ENCODE measurements at places on chromosomes 16 and 17.

DNA sequence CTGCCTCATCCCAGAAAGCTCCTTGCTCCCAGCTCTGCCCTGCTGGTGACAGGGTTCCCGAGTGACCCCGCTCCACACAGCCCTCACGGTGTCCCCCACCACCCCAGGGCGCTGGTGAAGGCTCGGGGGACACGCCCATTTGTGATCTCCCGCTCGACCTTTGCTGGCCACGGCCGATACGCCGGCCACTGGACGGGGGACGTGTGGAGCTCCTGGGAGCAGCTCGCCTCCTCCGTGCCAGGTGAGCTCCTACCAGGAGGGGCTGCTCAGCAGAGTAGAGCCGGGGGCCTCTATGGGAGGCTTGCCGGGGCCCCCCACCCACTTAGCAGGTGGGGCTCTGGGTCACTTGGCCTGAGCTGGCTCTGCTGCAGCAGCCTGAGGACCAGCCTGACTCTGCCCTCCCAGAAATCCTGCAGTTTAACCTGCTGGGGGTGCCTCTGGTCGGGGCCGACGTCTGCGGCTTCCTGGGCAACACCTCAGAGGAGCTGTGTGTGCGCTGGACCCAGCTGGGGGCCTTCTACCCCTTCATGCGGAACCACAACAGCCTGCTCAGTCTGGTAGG lies 11.2 kb downstream of the GAA start:
- no peak for DNase-seq

DNA sequence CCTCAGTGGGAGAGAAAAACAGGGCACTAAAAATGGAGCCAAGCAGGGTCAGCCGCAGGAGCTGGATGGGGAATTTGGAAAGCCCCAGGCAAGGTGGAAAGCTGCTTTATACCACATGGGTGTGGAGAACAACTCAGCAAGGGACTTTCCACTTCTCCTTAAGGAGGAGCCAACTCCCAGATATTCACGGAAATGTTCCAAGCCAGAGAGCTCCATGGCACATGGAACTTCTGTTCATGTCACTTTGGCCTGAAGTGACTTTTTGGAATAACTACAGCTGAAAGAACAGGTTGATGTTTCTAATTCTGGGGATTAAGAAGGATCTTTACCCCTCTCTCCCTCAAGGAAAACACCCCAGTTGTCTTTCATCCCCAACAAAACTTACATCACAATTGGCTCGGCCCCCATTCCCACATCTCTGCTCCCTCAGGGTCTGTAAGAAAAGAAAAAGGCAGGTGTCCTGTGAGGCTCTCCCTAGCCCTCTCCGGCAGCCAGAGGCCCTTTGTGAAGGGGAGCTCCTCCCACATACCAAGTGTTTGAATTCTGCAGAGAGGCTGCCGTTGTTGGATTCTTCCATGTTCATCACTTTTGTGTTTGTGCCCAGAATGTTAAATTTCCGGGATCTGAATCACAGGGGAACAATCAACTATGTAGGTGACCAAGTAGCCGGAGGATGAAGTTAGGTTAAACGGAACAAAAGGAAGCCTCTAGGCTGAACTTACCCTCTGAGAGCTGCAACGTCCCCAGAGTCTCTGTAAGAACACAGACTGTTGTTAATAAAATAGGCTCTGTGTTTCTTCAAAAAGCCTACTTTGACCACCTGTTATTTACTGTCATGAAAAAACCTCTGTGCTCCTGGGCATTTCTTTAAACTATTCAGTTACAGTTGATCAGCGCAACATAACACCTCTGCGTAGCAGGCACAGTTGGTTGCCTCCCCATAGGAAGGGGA lies 41.0 kb downstream of the STAT5A start:
- DNase-seq, result no peak

GRCh38 chr17:17929655-17930380 lies 42.4 kb downstream of the TOM1L2 start:
- no peak for DNase-seq

GRCh38 chr16:4261557-4262172 lies 11.2 kb downstream of the TFAP4 start:
- no peak for DNase-seq

GRCh38 chr16:71727551-71728324 lies 3.2 kb upstream of the PHLPP2 start:
- no peak for DNase-seq

- no peak for DNase-seq
These were observed 18.1 kb upstream of the C16orf87 start for GRCh38 chr16:46848768-46849764.

- DNase-seq, result no peak
These were observed 23.0 kb downstream of the ARHGAP27 start for GRCh38 chr17:45409659-45410076.

- no peak for DNase-seq
These were observed 952.6 kb upstream of the SOX9 start for GRCh38 chr17:71168053-71168741.

- peak; percentile 64 for DNase-seq
These were observed 245.9 kb downstream of the XYLT1 start for GRCh38 chr16:17224879-17225281.

GRCh38 chr16:51450909-51451308 lies 299.8 kb upstream of the SALL1 start:
- DNase-seq, result no peak

GRCh38 chr16:15973421-15973820 lies 24.0 kb downstream of the ABCC1 start:
- DNase-seq, result no peak

DNA sequence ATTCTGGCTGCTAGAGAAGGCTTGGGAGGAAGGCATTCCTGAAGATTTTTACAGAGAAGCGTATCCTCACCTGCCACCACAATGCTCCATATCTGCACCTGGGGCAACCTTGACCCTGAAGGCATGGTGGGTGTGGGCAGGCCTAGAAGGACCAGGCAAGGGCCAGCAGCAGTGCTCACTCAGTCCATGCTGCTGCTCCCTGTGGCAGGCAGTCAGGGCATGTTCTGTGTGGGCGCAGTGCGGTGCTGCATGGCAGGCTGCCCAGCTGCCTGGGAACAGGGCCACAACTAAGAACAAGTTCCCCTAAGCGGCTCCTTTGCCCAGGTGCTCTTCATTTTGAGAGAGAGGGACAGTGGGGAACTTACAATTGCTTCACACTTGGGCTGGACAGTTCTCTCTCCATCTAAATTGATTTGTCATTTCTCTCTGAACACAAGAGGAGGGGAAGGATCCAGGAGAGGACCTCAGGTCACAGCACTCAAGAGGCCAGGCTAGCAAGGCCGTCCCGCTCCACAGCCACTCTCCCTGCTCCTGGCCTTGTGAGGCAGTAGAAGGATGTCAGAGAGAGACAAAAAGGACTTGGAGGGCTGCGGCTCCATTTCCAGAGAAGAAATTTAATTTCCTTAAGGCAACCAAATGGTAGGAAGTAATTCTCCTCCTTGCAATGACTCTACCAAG lies 158.8 kb downstream of the AATF start:
- DNase-seq, result peak; percentile 48

DNA sequence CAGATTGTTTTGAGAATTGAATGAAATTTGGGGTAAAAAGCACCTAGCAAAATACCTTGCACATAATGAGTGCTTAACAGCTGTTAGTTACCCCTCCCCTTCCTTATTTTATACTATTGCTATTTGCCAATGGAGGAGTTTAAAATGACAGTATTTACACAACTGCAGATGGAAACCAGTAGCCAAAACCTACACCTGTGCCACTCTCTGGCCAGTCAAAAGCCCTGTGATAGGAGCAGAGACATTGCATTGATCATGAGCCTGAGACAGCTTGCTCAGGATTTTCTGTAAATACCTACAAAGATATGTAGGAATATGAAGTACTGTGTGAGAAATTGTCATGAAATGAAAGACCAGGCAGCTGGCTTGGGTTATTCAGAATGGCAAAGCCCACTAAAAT lies 115.3 kb upstream of the HLF start:
- DNase-seq, result no peak

- DNase-seq, result peak; percentile 43
These were observed 13.7 kb downstream of the BLMH start for GRCh38 chr17:30278032-30278431.

DNA sequence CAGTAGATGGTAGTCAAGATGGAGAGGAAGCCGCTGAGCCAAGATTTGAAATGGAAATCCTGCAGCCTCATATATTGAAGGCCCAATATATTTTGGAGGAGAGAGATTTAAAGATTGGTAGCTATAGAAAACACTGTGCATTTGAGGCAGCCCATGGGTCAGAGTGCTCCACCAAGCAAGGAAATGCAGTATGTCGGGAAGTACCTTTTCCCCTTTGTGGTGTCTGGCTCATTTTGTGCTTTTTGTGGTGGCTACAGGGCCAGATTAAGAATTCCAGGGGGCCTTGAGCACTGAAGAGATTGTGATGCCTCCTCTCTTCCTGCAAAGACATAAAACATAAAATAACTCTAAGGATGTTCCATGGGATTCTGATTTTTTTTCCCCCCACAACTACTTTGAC lies 39.6 kb downstream of the CDRT15 start:
- DNase-seq, result no peak

DNA sequence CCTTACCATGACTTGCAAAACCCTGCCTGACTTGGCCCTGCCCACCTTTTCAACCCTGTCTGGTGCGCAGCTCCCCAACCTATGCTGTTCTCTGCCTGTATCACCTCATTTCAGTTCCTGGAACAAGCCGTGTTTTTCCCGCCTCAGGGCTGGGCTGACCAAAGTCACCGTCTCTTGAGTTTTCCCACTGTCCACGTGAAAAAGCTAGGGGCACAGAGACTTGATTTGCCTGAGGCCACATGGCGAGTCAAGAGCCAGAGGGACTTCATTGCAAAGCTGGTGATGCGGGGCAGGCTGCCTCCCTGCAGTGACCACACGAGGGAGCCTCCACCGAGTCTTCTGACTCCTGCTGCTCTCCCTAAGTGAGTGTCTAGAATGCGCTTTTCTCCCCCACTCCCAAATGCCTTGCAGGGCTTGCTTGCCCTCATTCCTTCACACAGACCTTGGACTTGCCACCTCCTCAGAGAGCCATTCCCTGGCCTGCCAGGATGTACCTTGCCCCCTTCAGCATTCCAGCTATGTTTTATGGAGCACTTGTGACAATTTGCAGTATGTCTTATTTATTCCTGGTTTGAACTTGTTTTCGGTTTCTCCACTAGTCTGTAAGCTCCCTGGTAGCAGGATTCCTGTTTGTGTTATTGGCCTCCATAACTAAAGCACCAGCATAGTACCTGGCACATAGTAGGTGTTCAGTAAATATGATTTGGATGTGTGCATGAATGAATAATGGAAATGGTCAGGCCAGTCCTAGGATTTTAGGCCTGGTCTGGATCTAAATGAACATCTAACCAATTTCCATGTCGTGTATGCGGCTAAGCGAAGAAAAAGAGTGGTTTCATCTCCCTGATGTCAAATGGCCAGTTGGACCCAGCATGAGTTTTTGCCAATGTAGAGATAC lies 252.3 kb downstream of the SNX29 start:
- DNase-seq, result peak; percentile 38

DNA sequence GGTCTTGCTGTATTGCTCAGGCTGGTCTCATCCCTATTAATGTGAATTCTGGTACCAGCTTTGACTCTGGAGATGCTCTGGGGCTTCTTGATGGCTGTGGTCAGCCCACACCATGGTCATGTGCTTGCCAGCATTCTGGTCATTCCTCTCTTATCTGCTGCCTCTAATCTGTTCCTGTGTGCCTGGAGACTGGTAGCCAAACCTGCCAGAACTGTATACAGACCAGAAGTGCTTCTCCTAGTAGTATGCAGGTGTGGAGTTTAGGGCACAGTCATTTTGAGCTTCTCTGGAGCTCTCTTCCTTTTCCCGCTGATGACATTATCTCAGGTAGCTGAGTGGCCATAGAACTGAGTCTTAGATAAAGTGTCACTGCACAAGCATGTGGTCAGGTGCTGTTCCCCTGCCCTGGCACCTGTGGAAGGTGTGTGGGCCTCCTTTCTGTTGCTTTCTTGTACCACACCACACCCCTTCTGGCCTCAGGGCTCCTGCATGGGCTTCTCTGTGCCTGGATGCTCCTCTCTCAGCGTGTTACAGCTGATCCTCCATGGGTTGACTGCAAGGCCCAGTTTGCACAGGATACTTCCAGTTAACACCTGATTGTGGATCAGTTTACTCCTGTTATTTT lies 162.7 kb downstream of the SPECC1 start:
- DNase-seq, result no peak

GRCh38 chr16:24677388-24677787 lies 52.1 kb upstream of the TNRC6A start:
- DNase-seq, result no peak

- DNase-seq, result no peak
These were observed 134.7 kb upstream of the ELAC2 start for GRCh38 chr17:13152501-13152900.

GRCh38 chr16:68548947-68549346 lies 9.9 kb downstream of the ZFP90 start:
- no peak for DNase-seq

GRCh38 chr17:45813048-45813725 lies 29.1 kb downstream of the CRHR1 start:
- DNase-seq, result no peak

GRCh38 chr17:8315764-8316217 lies 5.8 kb downstream of the ARHGEF15 start:
- DNase-seq, result no peak

GRCh38 chr17:41151525-41151924 lies 1.9 kb upstream of the KRTAP4-5 start:
- no peak for DNase-seq

DNA sequence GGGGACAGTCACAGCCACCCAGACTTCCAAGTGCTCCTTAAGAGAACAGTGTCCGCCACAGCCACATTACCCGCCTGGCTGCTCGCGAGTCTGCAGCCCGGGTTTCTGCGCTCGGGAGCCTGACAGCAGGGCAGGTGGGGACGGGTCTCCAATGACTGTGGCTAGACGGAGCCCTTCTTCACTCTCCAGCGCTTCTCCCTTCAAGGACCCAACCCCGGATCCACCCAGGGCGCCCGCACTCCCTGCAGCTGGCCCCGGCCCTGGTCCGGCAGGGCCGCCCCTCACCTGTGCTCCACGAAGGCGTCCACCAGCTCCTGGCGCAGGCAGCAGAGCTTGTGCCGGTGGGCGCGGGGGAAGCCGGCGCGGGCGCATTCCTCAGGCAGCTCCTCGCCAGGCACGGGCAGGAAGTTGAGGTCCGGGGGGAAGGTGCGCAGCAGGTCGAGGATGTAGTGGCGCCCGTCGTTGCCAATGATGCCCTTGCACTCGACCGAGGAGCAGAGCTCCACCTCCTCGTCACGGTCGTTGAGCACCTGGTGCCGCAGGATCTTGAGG lies 13.9 kb downstream of the CLUH start:
- no peak for DNase-seq

- no peak for DNase-seq
These were observed 20.8 kb upstream of the ZFHX3 start for GRCh38 chr16:73068541-73069401.

DNA sequence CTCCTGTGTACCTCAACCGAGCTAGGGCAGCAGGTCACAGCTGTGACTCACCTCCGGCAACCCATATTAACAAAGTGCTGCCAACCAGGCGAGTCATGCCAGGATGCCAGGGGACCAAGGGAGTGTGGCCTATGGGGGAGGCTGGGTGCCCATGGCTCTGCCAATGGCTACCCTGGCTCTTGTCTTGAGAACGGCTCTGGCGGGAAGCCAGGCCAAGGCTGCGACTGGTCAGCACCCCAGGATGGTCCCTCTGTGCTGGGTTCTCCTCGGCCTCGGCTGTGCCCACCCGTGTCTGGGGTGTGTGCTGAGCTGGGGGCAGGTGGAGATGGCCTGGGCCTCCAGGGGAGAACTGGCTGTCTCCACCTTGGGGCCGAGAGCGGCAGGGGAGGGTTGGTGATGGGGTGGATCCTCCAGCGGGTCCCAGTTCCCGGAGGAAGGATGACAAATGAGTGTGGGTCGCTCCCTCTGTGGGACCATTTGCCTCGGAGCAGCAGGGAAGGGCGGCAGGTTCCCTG lies 75.8 kb downstream of the MRC2 start:
- DNase-seq, result no peak

GRCh38 chr17:65230040-65230439 lies 92.9 kb downstream of the RGS9 start:
- no peak for DNase-seq

GRCh38 chr17:82370471-82371332 lies 863 bp upstream of the UTS2R start:
- DNase-seq, result no peak

All from NCI-H1694 treated with DMSO at 0.1 percent for 48 hours (cell line).